ENCODE measurements at places on chromosomes 7 and 10.

DNA sequence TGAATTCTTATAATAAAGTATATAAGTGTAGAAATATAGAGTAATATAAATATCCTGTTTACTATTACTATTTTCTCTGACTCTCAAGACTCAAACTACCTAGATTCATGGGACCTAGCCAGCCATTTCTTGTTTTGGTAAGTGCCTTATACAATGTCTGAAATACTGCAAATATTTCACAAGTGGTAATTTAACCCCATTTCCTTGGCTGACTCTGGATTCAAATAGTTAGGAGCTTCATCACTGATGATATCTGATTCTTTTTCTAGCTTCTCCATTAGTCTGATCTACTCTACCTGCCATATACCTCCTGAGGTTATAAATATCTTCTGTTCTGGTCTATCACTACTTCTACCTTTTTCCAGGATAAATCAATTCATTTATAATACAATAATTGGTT is 6.4 kb upstream of the RALA start:
- H3K27ac ChIP-seq, result no peak overlapping the region
- no peaks in the 10 kb centered on the region for H3K27me3 ChIP-seq
- no peaks in the 10 kb centered on the region for H3K36me3 ChIP-seq
- no peak overlapping the region for H3K4me3 ChIP-seq

- no peak for DNase-seq
- H3K4me3 ChIP-seq, result no peak overlapping the region
- peaks cover under 1% of the 10 kb centered on the region for H3K36me3 ChIP-seq
- peaks cover 36% of the 10 kb centered on the region for H3K4me1 ChIP-seq
These were observed 1.6 kb downstream of the SUV39H2 start for GRCh38 chr10:14880229-14880628.

DNA sequence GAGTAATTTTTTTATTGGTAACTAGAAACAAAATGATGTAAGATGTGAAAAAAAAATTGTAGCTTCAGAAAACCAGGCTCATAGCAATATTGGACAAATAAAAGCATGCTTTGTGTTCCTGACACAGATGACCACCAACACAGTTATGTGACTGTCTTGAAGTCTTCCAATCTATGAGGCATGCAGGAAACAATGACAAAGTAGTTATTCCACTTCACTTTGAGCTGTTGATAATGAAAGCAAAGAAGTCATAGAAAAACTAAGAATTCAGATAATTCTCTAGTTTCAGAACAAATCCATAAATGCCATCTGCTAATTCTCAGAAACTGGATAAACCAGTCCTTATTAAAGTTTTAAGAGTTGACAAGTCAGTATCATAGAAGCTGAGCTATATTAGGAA is 378.4 kb upstream of the SEMA3D start:
- H3K4me3 ChIP-seq, result no peak overlapping the region
- no peaks in the 10 kb centered on the region for H3K27me3 ChIP-seq
- no peaks in the 10 kb centered on the region for H3K36me3 ChIP-seq
- no peaks in the 10 kb centered on the region for H3K4me1 ChIP-seq

DNA sequence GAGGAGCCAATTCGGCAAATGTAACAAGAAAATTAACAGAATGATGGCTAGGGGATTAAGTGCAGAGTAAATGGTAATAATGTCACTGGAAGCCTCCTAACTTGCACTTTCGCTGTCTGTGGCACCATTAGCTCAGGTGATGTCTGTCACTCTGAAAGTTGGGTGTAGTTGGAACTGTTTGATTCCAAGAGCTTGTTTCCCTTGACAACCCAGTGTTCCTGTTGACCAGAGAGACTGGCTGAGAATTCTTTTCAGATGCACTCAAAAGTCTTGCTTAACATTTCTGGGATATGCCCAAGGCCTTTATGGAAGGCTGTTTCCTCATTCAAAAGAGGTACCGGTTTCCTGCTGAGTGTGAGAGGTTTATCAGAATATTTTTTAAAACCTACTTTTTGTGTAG is 49.6 kb downstream of the PLPP4 start:
- no peaks in the 10 kb centered on the region for H3K4me1 ChIP-seq
- no peaks in the 10 kb centered on the region for H3K36me3 ChIP-seq
- H3K27me3 ChIP-seq, result no peaks in the 10 kb centered on the region
- no peak overlapping the region for H3K27ac ChIP-seq
- DNase-seq, result no peak
- H3K4me3 ChIP-seq, result no peak overlapping the region

DNA sequence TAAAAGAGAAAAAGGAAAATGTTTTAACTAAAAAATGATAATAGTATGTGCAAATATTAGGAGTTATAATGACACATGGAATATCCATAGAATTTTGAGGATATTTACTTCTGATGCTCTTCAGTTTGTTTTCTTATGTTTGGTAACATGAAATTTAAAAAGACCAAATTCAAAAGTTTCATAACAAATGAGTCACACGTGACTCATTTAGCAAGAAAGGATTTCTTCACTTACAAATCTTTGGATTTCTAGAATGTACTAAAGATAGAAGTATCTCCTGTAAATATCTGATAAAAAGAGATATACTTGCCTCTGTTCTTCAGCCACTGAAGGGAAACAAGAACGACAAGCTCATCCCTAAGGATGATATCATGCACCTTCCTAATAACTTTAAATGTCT is 774.5 kb upstream of the LRRTM3 start:
- H3K4me3 ChIP-seq, result no peak overlapping the region
- H3K27me3 ChIP-seq, result no peaks in the 10 kb centered on the region
- H3K36me3 ChIP-seq, result no peaks in the 10 kb centered on the region
- no peak overlapping the region for H3K27ac ChIP-seq
- no peaks in the 10 kb centered on the region for H3K4me1 ChIP-seq

DNA sequence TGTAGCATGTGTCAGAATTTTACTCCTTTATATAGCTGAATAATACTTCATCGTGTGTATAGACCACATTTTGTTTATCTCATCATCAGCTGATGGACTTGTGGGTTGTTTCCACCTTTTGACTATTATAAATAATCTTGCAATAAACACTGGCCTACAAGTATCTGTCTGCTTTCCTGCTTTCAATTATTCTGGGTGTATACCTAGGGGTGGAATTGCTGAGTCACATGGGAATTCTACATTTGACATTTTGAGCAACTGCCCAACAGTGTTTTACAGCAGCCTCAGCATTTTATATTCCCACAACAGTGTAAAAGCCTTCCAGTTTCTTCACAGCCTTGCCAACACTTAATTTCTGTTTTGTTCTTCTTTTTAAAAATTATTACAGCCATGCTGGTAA is 200.3 kb upstream of the PRSS1 start:
- H3K4me3 ChIP-seq, result no peak overlapping the region
- H3K27me3 ChIP-seq, result no peaks in the 10 kb centered on the region
- no peaks in the 10 kb centered on the region for H3K36me3 ChIP-seq
- no peak for DNase-seq
- H3K4me1 ChIP-seq, result no peaks in the 10 kb centered on the region

DNA sequence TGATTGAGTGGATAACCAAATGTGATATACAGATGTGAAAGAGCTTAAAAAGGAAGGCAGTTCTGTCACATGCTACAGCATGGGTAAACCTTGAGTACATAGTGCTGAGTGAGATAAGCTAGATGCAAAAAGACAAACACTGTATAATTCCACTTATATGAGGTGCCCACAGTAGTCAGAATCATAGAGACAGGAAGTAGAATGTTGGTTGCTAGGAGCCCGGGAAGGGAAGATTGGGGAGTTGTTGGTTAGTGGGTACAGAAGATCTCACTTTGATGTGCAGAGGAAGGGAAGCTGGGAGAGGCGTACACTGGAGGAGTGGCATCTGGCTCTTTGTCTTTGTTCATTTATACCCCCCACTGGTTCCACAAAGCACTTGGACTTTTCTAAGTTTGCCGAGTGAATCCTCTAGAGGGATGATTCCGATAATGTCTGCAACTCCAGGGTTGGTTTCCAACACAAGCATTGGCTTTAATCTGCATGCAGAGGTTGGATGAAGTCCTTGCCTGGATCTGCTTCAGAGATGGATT is 39.5 kb downstream of the TSPAN14 start:
- no peak overlapping the region for H3K4me3 ChIP-seq
- no peaks in the 10 kb centered on the region for H3K27me3 ChIP-seq
- no peak for DNase-seq
- peak overlapping the region; percentile 38 for H3K27ac ChIP-seq
- H3K36me3 ChIP-seq, result no peaks in the 10 kb centered on the region

DNA sequence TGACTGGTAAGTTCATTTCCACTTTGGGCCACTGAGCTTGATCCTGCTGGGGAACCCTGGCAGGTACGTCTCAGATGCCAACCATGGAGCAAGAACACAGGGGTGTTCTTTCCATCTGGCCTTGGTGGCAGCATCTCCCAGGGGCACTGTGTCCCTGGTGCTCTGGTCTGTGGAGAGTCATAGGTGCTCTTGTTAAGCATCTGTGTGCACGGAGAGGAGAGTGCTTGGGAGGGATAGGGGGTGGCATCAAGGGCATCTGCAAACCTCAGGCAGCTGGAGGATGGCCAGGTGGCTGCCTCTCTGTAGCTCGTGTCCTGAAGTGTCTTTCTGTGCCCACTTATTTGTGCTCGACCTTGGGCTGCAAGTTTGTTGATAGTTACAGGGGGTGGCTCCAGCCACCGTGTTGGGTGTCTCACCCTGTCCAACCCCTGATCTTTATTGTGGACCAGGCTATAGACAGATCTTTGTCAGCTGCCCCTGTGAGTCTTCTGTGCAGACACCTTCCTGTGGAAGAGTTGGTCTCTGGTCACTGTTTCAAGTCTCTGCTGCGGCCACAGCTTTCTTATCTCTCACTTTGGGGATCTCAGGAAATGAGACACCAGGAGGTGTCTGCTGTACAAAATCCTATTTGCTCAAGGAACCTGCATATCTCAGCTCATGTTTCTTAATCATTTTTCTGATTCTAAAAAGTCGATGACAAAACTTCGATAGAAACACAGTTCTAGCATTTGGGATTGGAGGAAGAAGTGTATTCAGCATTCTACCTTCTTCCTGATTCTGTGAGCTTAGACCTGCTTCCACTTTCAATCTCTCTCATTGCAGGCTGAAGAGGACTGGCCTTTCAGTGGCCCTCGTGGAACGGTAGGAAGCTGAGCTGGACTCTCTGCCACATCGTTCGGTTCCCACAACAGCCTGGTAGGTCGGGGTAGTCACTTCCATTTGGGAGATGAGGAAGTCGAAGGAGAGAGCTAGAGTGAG is 17.2 kb upstream of the GIMAP8 start:
- H3K4me1 ChIP-seq, result peaks cover 6% of the 10 kb centered on the region
- no peaks in the 10 kb centered on the region for H3K27me3 ChIP-seq
- H3K27ac ChIP-seq, result no peak overlapping the region
- no peak overlapping the region for H3K4me3 ChIP-seq
- no peaks in the 10 kb centered on the region for H3K36me3 ChIP-seq

- no peaks in the 10 kb centered on the region for H3K4me1 ChIP-seq
- no peaks in the 10 kb centered on the region for H3K27me3 ChIP-seq
- H3K4me3 ChIP-seq, result no peak overlapping the region
- H3K27ac ChIP-seq, result no peak overlapping the region
- DNase-seq, result no peak
These were observed 130.1 kb upstream of the LRRN3 start for GRCh38 chr7:110960811-110961210.

- no peaks in the 10 kb centered on the region for H3K4me1 ChIP-seq
- H3K27me3 ChIP-seq, result peaks cover 3% of the 10 kb centered on the region
- H3K36me3 ChIP-seq, result no peaks in the 10 kb centered on the region
- H3K4me3 ChIP-seq, result peak overlapping the region; percentile 49
These were observed 40.7 kb upstream of the SDK1 start for GRCh38 chr7:3260401-3260715.

DNA sequence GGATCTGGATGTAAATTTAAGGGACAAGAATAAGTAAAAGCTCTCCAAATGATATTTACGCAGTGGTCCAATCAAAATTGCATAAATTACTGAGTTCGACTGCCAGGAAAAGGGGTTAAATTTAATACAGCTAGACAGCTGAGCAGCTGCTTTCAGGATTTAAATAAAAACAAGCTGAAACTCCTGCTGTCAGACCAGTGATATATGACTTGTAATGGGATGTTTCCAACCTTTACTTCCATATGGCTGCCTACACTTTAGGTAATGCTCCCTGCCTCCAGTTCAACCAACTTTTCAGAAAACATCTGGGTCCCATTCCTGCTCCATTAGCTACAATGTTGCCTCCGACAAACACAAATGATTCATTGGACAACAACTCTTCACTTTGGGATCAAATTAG is 326.3 kb upstream of the DGKB start:
- no peak overlapping the region for H3K4me3 ChIP-seq
- no peaks in the 10 kb centered on the region for H3K27me3 ChIP-seq
- H3K27ac ChIP-seq, result no peak overlapping the region
- no peak for DNase-seq

DNA sequence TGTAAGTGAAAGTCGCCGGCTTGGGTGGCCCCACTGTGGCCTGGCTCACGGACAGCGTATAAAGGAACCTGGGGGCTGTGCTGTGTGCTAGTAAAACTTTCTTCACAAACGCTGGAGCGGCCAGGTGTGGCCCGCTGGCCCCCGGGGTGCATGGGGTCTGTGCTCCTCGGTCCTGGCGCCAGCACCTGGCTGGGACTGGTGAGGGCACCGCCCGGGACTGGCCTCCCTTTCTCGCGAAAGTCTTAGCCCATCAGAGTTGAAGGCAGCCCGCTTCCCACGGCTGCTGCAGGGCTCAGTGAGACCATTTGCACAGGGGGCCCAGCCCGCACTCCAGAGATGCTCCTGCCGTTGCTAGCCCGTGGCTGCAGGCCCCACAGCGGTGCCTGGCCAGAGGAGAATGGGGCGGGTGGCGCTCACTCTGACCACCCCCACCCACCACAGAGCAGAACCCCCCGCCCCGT is 5.8 kb downstream of the PWWP2B start:
- H3K4me3 ChIP-seq, result no peak overlapping the region
- peaks cover 24% of the 10 kb centered on the region for H3K36me3 ChIP-seq
- no peak for DNase-seq

DNA sequence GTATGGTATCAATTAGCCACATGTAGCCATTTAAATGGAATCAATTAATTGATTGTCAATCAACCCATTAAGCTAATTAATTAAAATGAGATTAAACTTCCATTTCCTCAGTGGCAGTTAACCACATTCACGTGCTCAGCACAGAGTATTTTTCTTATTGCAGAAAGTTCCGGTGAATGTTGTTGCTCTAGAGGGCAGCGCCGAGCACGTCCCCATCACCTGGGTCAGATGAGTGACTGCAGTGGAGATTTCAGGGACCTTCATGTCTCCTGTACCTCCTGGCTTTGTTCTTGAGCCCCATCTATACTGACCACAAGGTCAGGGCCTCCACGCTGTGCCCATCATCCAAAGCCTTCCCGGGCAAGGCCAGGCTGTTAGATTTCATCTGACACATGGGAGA is 168.8 kb upstream of the MKI67 start:
- no peaks in the 10 kb centered on the region for H3K36me3 ChIP-seq
- H3K27ac ChIP-seq, result no peak overlapping the region
- no peak for DNase-seq

- no peaks in the 10 kb centered on the region for H3K36me3 ChIP-seq
- H3K4me1 ChIP-seq, result peaks cover 3% of the 10 kb centered on the region
These were observed 88.6 kb downstream of the FANK1 start for GRCh38 chr10:125984865-125985495.

GRCh38 chr10:87092861-87093631 is 1.6 kb downstream of the GLUD1 start:
- H3K27ac ChIP-seq, result peak overlapping the region; percentile 97
- H3K4me3 ChIP-seq, result peak overlapping the region; percentile 81
- no peaks in the 10 kb centered on the region for H3K36me3 ChIP-seq
- peaks cover 50% of the 10 kb centered on the region for H3K4me1 ChIP-seq
- no peaks in the 10 kb centered on the region for H3K27me3 ChIP-seq

GRCh38 chr10:128530301-128530700 is 404.1 kb upstream of the MKI67 start:
- H3K4me3 ChIP-seq, result no peak overlapping the region
- H3K27ac ChIP-seq, result no peak overlapping the region
- peaks cover 39% of the 10 kb centered on the region for H3K27me3 ChIP-seq
- no peaks in the 10 kb centered on the region for H3K36me3 ChIP-seq

- no peaks in the 10 kb centered on the region for H3K27me3 ChIP-seq
- H3K4me1 ChIP-seq, result peaks cover 16% of the 10 kb centered on the region
- no peak overlapping the region for H3K4me3 ChIP-seq
- DNase-seq, result no peak
These were observed 255.8 kb upstream of the PHYHIPL start for GRCh38 chr10:58920655-58921003.
